GM12864 (cell line): ENCODE measurements at places on chromosomes 6 and 20.

- no peak for DNase-seq
Measured at GRCh38 chr6:52087498-52087999, at the start of gene PKHD1. TSS of gene PKHD1 (minus strand) at chr6:52087613. CDS start at chr6:52084933, 2,680 bp downstream.

DNA sequence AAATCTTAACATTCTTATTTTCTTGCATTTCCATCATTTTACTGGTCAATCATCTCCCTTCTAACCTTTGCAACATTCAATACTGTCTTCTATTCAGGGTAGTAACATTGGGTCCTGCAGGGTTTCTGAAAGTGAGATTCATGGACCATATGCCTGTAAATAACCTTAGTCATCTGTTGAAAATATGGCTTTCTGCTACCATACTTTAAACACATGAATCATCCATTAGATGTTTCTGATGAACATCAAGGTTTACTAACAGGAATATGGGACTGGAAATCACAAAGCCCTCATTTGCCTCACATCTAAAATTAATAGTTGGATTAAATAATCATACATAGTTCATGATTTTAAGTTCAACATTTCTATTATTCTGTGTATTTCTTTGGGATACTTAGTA, 475.9 kb upstream of the MARCKS start:
- DNase-seq: no peak

GRCh38 chr20:37192137-37192854, 12.9 kb upstream of the MROH8 start:
- no peak for DNase-seq

DNA sequence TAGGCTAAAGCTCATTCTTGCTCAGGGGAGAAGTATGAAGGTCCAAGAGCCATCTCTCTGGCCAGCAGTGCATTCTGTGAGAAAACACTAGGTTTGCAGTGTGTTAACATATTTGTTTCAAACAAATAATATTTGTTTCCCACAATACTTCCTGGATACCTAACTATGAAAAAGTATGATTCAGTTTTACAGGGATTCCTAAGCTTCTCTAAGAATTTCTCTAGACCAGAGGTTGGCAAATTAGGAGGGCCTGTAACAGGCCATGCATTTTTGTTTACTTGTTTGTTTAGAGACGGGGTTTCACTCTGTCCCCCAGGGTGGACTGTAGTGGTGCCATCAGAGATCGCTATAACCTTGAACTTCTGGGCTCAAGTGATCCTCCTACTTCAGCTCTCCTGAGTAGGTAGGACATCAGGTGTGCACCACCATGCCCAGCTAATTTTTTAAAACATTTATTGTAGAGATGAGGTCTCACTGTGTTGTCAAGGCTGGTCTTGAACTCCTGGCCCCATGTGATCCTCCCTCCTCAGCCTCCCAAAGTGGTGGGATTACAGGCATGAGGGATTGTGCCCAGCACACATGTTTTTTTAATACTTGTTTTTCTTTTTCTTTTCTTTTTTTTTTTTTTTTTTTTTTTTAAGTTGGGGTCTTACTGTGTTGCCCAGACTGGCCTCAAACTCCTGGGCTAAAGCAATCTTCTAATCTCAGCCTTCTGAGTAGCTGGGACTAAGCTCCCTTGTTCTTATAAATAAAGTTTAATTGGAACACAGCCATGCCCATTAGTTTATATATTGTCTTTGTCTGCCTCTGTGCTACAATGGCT, 71.7 kb downstream of the ADGRG6 start:
- no peak for DNase-seq

DNA sequence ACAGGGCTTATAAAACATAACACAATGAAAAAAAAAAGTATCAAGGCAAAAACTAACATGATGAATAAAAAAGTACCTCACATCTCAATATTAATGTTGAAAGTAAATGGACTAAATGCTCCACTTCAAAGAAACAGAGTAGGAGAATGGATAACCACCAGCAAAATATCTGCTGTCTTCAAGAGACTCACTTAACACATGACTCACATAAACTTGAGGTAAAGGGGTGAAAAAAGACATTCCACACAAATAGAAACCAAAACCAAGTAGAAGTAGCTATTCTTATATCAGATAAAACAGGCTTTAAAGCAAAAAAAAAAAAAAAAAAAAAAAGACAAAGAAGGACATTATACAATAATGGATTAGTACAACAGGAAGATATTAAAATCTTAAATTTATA, 86.9 kb downstream of the TBC1D32 start:
- DNase-seq: no peak

GRCh38 chr6:11732036-11732631, 46.5 kb downstream of the ADTRP start:
- peak; percentile 89 for DNase-seq

DNA sequence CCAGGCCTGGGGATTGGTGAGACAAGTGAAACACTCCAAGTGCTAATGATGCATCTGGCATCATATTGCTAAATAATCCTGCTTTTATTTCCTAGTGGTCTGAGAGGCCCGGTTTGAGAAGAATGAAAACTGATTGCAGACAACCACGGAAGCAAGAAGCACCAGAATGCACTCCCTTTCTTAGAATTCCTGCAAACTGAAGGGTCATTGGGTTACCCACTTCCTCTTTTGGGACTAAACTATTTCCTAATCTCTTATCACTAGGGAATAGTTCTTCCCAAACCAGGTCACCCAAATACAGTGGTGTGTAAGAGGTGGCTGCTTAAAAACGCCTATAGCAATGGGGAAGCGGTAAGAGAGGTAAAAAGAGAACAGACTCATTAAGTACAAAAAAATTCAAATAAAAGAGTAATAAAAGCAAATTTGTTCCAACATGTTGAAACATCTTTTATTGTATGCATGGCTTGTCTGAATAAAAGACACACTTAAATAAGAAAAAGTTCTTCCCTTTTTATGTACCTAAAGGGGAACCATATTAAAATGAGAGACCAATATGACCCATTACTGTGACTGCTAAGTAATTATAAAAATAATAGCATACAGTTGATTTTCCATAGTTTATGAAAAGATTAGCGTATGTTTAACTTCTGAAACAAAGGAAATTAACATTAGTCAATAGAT, 125.8 kb downstream of the MYB start:
- no peak for DNase-seq

DNA sequence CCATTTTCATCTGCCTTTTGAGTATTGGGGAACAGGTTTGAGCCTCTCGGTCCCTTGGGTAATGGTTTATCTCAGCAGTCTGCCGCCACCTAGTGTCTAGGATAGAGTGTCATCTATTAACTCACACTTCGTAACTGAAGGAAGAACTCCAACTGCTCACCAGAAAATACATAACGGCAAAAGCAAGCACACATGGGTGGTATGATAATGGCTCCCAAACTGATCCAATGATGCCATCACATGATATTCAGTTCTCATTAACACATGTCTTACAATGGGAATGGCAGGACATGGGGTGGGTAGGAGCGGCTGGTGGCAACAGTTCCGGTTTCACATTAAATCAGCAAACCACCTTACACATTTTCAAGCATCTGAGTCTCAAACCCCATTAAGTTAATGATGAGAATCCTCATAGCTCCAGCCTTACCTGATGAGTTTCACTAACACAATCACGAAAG, 110.7 kb upstream of the PHACTR1 start:
- DNase-seq: no peak

GRCh38 chr6:73951183-73951582, 255.2 kb downstream of the CD109 start:
- no peak for DNase-seq

- DNase-seq: no peak
Measured at GRCh38 chr6:11772109-11772825, 6.3 kb downstream of the ADTRP start.

- DNase-seq: peak; percentile 69
Measured at GRCh38 chr6:5335020-5335419, 73.7 kb downstream of the FARS2 start.

DNA sequence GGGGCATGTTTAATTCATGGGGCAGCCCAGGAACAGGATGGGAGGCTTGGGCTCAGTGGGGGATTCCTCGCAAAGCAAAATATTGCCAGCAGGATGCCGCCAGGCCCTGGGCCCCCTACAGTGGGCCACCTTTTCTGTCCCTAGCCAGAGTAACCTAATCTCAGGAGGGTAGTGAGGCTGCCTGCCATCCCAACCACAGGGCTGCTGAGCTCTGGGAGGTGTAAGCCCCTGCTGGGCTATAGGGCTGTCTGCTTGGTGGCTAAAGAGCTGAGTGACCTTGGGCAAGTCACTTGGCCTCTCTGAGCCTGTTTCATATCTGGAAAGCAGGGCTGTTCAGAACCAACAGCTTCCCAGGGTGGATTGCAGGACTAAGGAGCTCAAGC, 35.7 kb upstream of the CDH22 start:
- DNase-seq: no peak
